ENCODE measurements at places on chromosomes 1 and 21.

GRCh38 chr1:1943834-1944570, 24.9 kb upstream of the TMEM52 start:
- peak; percentile 27 for DNase-seq

DNA sequence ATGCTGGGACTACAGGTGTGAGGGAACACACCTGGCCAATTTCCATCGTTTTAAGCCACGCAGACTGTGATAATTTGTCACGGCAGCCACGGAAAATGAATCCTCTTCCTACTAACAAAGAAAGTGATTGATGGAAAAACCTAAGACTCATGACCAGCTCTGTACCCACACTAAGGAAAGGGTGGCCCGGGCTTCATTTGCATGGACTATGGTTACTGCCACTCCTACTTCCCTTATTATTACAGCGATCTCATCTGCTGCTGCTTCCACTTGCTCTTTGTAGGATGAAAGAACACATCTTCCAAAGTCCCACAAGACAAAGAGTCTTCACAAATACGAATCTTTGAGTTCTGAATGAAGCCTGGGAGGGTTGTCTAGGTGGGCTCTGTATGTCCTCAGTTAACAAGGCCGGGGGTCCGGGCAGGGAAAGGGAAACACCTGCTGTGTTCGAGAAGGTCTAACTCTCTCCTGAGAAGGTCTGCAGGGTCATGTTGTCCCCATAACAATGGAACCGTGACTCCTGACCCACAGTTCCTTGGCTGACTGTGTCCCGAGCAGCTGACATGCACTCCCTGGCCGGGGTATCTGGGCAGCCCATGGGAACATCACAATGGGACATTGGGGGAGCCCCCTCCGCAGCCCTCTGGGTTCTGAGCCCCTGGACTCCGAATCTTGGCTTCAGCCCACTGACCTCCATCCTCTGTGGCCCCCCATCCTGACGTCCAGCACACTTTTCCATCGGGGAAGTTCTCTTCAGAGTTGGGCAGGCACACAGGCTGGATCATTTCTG, 13.3 kb upstream of the TFF1 start:
- DNase-seq: no peak

DNA sequence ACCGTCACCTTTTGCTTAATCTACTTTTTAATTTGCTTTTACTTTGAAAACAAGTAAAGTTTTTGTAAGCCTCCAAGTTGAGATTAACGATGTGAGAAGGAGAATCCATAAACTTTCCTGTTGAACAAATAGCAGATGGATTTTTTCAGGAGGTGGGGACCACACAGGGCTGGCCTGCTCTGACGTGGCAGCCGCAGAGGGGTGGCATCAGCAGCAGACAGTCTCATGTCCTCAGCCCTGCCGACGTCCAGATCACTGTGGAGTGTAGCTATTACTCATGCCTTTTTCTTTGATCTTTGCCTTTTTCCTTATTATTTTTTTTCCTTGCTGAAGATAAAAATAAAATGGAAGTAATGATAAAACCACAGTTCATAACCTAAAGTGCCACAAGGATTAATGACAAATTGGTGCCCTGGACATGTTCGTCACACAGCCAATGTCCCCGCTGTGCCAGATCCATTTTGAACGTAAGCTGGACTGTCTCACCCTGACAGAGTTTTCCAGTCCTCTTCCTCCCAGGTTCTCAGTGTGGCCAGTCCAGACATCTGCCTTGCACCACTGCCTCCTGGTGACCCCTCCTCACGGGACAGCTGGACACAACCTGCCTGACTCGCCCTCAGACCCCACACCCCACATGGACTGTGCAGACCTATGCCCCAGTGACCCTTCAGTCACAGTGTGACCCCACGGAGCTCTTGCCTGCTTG, 15.4 kb upstream of the ZBTB21 start:
- DNase-seq: no peak

- no peak for DNase-seq
These were observed 2.1 kb downstream of the PTGS2 start for GRCh38 chr1:186678155-186678554.

GRCh38 chr1:200925831-200926230, 31.1 kb downstream of the INAVA start:
- DNase-seq: no peak

DNA sequence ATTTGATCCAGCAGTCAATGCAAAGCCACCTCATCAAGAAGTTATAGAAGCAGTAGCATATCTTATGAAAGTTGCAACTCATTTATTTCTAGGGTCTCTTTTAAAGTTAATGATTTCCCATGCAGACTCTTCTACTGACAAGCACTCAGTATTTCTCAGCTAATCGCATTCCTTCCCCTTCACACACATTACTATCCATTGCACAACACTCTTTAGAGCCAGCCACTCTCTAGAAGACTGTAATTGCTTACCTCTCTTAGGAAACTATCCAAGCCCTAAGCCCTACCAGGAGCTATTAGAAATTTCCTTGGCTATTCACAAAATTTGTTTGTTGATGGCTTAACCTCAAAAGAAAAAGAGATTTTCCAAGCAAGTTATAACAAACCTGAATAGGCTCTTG, 106.0 kb downstream of the ADAMTS1 start:
- DNase-seq: no peak

- DNase-seq: no peak
These were observed 94.8 kb downstream of the DISC1 start for GRCh38 chr1:231721436-231721835.

- DNase-seq: no peak
These were observed 61.4 kb upstream of the TNFSF18 start for GRCh38 chr1:173112129-173112528.

DNA sequence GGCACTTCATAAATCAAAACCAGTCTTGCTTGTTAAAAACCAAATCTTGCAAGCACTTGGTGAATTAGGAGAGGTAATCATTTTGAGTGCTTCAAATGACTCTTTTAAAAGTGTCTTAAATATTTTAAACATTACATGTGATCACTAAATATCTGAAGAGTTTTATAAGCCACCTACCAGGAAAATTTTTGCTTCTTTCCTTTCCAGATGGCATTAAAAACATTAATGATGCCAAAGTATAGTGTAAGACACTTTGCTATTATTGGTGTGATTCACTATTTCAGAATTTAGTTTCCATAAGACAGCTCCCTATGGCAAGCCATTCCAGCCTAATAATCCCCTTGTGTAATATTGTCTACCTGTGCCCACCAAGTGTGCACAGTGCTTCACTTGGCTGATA, 548.8 kb upstream of the ADAMTS5 start:
- DNase-seq: no peak

Measured in T-helper 22 cell (primary cell).